T-helper 2 cell treated with Interferon-gamma antibody and Interleukin-4, amounts not matched to agents 5 μg/mL and 100 μg/mL, for 36 hours (primary cell): ENCODE measurements at places on chromosomes 1 and 21.

DNA sequence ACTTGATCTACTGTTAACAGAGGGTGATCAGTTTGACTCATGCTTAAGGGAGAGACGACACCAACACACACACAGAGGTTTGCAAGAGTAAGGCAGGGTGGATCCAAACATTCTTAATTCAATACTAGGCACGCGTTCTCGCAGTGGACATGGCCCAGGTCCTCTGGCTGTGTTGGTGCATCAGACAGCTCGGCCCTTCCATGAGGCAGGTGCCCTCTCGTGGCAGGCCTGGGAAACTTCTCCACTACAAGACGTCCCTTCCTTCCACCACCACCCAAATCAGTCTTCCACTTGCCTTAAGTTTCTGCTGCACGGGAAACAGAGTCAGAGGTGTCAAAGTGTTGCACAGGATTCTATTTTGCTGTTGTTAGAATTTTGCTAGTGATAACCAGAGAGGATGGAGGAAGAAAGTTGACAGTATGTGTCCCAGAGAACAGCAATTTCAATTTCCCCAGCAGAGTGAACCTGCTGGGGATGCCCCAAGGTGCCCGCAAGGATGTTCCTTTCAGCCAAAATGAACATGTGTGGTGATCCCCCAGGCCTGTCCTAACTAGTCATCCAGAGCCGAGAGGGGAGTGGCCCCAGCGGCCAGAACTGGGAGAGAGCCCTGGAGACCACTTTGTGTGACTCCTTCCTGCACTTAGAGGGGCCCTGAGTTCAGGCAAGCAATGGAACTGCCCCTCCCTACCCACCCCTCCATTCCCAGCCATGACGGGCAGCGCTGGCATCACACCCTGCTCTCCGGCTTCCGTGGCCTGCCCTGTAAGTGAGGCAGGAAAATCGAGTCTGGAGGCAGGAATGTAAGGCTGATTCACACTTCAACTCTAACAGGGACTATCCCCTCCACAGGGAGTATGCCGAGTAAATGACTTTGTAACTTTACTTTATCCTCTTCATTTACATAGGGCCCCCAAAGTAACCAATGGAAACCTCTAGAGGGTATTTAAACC lies 34.8 kb downstream of the MX1 start:
- H3K27ac ChIP-seq: peak overlapping the region; percentile 11
- H3K4me1 ChIP-seq: no peaks in the 10 kb centered on the region
- peaks cover 39% of the 10 kb centered on the region for H3K36me3 ChIP-seq
- H3K27me3 ChIP-seq: no peaks in the 10 kb centered on the region

DNA sequence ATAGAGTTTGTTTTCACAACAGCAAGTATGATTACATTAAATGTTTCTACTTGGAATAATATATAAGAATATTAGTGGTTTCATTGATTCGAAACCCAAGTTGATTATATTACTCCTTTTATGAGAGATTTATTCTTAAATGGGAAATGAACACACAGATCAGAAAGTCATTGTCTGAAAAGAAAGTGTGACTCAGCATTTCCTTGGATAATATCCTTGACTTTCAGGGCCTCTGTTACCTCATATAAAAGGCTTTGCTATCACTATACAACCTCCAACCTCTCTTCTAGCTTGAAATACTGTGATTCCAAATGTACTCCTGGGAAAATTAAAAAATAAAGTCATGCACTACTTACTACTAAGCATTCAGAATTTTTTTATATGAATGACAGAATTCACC lies 295.3 kb upstream of the LYPLAL1 start:
- no peak overlapping the region for H3K4me3 ChIP-seq
- no peaks in the 10 kb centered on the region for H3K27me3 ChIP-seq
- H3K27ac ChIP-seq: no peak overlapping the region
- peaks cover 2% of the 10 kb centered on the region for H3K4me1 ChIP-seq
- no peak for DNase-seq

DNA sequence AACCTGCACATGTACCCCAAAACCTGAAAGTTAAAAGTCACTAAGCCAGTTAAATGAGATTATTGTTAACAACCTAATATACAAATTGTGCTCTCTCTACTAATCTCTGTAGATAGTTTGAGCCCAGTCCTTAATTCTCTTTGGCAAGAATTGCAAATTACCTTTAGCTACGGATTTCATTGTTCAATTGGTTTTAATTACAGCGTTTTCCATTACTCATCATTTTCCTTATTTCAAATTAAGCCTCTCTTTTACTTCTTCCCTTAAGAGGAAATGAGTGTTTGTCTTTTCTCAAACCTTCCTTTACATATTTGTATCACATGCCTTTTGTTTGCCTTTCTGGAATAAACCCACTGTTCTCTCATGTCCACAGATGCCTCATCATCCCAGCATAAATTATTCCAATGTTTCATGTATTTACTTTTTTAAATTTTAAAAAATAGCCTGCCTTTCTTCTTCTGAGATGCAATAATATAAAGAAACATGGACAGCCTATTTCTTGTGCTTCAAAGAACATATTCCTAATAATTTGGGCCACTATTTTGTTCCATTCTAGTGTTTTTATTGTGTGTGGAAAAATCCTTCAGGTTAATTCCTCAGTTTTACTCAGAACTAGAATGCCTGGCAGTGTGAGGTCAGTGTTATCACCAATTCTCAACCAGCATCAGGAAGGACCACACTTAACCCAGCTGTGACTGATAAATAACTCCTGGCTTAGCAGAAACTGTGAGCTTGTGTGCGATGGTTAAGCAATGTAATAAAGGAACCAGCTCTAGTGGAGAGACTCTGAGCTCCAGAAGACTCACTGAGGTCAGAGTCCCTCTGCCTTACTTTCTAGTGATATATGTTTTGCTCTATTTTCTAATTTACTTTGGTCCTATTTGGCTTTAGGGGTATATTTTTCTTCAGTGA lies 600.5 kb downstream of the LTN1 start:
- H3K4me3 ChIP-seq: no peak overlapping the region
- H3K36me3 ChIP-seq: no peaks in the 10 kb centered on the region
- no peaks in the 10 kb centered on the region for H3K27me3 ChIP-seq
- DNase-seq: no peak
- H3K27ac ChIP-seq: no peak overlapping the region
- no peaks in the 10 kb centered on the region for H3K4me1 ChIP-seq

GRCh38 chr1:98490099-98490498 lies 171.4 kb upstream of the SNX7 start:
- no peak for DNase-seq
- no peaks in the 10 kb centered on the region for H3K4me1 ChIP-seq
- no peak overlapping the region for H3K4me3 ChIP-seq
- no peaks in the 10 kb centered on the region for H3K27me3 ChIP-seq

GRCh38 chr1:160149716-160150115 lies 1.7 kb upstream of the ATP1A4 start:
- peaks cover 9% of the 10 kb centered on the region for H3K27me3 ChIP-seq
- DNase-seq: no peak
- H3K36me3 ChIP-seq: no peaks in the 10 kb centered on the region
- no peak overlapping the region for H3K27ac ChIP-seq
- no peaks in the 10 kb centered on the region for H3K4me1 ChIP-seq

DNA sequence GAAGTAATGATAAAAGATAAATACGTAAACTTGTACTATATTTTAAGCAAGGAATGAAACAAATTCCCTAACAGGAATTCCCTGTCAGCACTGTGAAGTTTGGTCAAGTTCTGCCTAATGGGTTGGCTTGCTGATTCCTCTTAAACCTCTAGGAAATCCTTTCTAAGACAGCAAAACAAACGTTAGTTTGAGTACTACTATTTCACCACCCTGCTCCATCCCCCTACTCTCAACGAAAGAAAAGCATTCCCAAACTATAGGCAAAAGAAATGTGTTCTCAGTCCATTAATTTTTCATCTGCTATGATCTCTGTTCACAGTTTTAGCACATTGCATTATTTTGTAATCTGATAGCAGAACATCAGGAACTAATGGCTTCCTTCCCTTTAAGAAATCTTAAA lies 16.1 kb downstream of the SERPINC1 start:
- no peaks in the 10 kb centered on the region for H3K27me3 ChIP-seq
- no peaks in the 10 kb centered on the region for H3K4me1 ChIP-seq
- no peaks in the 10 kb centered on the region for H3K36me3 ChIP-seq
- no peak overlapping the region for H3K27ac ChIP-seq
- DNase-seq: no peak

GRCh38 chr1:9200441-9200840 lies 34.1 kb upstream of the H6PD start:
- no peak overlapping the region for H3K27ac ChIP-seq
- no peaks in the 10 kb centered on the region for H3K36me3 ChIP-seq
- no peak for DNase-seq
- peaks cover 69% of the 10 kb centered on the region for H3K27me3 ChIP-seq
- peak overlapping the region; percentile 7 for H3K4me3 ChIP-seq

- no peaks in the 10 kb centered on the region for H3K27me3 ChIP-seq
- no peaks in the 10 kb centered on the region for H3K36me3 ChIP-seq
- DNase-seq: no peak
Observed at GRCh38 chr1:49171941-49172593, 395.4 kb upstream of the BEND5 start.

GRCh38 chr21:44931501-44932407 lies 8.1 kb upstream of the SLX9 start:
- peak overlapping the region; percentile 83 for H3K4me3 ChIP-seq
- no peaks in the 10 kb centered on the region for H3K27me3 ChIP-seq
- H3K36me3 ChIP-seq: no peaks in the 10 kb centered on the region
- peak overlapping the region; percentile 75 for H3K27ac ChIP-seq
- DNase-seq: no peak
- peaks cover 38% of the 10 kb centered on the region for H3K4me1 ChIP-seq

DNA sequence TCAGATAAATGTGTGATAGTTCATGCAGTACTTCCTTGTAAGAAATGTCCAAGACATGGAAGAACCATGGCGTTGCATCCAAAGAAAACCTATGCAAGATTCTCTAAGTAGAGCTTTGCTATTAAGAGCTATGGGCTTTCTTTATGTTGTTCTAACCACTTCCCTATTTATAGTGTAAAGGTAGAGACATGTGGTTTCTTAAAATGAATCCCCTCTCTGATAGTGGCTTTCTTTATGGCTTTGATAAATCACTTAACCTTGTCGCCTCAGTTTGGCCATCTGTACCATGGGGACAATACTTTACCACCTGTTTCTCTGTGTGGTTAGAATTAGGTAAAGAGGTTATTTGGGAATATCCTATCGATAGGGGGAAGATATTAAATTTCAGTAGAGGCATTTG lies 305.5 kb downstream of the NFIA start:
- peaks cover 5% of the 10 kb centered on the region for H3K4me1 ChIP-seq
- no peak overlapping the region for H3K27ac ChIP-seq
- DNase-seq: no peak
- no peak overlapping the region for H3K4me3 ChIP-seq
- peaks cover 3% of the 10 kb centered on the region for H3K27me3 ChIP-seq

- H3K27me3 ChIP-seq: no peaks in the 10 kb centered on the region
- H3K36me3 ChIP-seq: no peaks in the 10 kb centered on the region
- H3K27ac ChIP-seq: no peak overlapping the region
- no peak for DNase-seq
Observed at GRCh38 chr1:194795917-194796593, 1609.6 kb upstream of the B3GALT2 start.

DNA sequence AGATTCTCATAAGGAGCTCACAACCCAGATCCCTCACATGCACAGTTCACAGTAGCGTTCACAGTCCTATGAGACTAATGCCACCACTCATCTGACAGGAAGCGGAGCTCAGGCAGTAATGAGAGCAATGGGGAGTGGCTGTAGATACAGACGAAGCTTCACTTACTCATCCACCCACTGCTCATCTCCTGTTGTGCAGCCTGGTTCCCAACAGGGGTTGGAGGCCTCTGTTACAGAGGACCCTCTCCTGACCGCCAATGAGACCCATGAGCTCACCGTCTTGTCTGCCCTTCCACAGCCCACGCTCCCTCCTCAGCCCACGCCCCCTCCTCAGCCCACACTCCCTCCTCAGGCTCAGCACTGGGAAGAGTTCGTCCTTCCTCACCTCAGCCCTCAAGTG lies 39.6 kb downstream of the RSPH1 start:
- H3K27ac ChIP-seq: peak overlapping the region; percentile 73
- no peak overlapping the region for H3K4me3 ChIP-seq
- H3K4me1 ChIP-seq: peaks cover 25% of the 10 kb centered on the region
- H3K36me3 ChIP-seq: no peaks in the 10 kb centered on the region
- H3K27me3 ChIP-seq: no peaks in the 10 kb centered on the region

DNA sequence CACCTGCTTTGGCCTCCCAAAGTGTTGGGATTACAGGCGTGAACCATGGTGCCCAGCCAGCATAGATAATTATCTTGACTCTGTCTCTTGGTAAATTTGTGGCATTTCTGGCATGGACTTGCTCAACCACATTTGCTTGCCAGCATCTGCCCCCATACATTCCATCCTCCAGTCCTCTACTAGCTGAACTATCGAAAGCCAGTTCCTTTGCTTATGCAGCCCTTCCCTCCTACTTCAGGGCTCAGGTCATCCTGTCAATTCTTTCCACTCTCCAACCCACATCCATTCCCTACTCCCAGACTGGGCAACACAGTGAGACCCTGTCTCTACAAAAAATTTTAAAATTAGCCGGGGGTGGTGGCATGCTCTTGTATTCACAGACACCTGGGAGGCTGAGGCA lies 13.0 kb upstream of the UQCRHL start:
- no peak for DNase-seq
- peaks cover 6% of the 10 kb centered on the region for H3K4me1 ChIP-seq
- no peaks in the 10 kb centered on the region for H3K27me3 ChIP-seq
- no peak overlapping the region for H3K4me3 ChIP-seq
- no peak overlapping the region for H3K27ac ChIP-seq

GRCh38 chr1:183472488-183473216 lies at the start of gene SMG7:
TSS of gene SMG7 (plus strand) at chr1:183472499. CDS start at chr1:183472621, 122 bp downstream.
- peak within 1 kb of the TSS; percentile 96 for H3K4me3 ChIP-seq
- peaks cover 19% of the 10 kb centered on the region for H3K4me1 ChIP-seq
- peaks cover 1% of the 10 kb centered on the region for H3K27me3 ChIP-seq
- H3K27ac ChIP-seq: peak within 1 kb of the TSS; percentile 99
- H3K36me3 ChIP-seq: peaks cover 8% of the 10 kb centered on the region

- H3K4me1 ChIP-seq: no peaks in the 10 kb centered on the region
- H3K27me3 ChIP-seq: peaks cover 6% of the 10 kb centered on the region
- no peaks in the 10 kb centered on the region for H3K36me3 ChIP-seq
- H3K27ac ChIP-seq: no peak overlapping the region
- no peak for DNase-seq
Observed at GRCh38 chr1:180901076-180901990, 11.4 kb upstream of the KIAA1614 start.
